ENCODE measurements at places on chromosomes 11 and 22.

DNA sequence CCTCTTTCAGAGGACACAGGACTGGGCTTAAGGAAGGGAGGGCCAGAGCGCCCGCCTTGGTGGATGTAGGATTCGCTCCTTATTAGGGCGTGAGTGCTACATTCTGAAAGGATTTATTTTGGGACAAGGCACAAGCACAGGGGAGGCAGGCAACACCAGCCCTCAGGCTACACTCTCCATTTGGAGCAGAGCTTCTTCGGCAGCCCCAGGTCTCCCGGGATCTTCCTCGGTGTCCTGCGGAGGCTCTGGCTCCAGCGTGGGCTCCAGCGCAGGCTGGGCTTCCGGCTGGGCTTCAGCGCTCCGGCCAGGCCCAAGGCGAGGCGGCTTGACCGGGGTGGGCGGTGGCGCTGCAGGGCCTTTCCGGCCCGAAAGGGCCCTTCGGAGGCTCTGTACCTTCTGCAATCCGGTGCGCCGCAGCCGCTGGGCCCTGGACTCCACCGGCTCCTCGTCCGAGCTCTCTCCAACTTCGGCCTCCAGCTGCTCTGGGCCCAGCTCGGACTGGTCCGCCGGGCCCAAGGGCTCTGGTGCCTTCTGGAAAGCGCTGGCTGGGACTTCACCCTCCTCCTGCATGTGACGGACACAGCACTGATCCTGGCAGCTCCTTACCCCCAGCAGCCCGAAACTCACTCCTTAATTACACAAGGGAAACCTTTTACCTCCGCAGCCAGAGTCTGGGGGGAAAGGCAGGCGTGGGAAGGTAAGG is 1.1 kb downstream of the CAVIN3 start:
- no peak for DNase-seq

DNA sequence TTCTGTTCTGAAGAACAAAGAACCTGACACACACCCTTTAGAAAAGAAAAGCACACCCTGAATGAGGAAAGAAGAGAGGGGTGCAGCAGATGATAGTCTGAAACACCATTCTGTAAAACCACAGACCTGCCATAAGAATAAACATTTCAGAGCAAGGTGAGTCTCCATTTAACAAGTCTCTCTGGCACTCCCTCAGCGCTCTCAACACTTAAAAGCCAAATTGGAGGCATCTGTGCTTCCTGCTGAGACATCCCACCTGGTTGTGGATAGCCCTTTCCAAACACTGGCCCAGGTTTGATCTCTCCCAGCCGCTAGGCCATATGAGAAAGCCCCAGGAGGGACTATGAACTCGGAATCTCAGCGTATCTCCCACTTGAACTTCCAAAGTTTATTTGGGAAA is 36.3 kb downstream of the ETS1 start:
- DNase-seq = no peak

DNA sequence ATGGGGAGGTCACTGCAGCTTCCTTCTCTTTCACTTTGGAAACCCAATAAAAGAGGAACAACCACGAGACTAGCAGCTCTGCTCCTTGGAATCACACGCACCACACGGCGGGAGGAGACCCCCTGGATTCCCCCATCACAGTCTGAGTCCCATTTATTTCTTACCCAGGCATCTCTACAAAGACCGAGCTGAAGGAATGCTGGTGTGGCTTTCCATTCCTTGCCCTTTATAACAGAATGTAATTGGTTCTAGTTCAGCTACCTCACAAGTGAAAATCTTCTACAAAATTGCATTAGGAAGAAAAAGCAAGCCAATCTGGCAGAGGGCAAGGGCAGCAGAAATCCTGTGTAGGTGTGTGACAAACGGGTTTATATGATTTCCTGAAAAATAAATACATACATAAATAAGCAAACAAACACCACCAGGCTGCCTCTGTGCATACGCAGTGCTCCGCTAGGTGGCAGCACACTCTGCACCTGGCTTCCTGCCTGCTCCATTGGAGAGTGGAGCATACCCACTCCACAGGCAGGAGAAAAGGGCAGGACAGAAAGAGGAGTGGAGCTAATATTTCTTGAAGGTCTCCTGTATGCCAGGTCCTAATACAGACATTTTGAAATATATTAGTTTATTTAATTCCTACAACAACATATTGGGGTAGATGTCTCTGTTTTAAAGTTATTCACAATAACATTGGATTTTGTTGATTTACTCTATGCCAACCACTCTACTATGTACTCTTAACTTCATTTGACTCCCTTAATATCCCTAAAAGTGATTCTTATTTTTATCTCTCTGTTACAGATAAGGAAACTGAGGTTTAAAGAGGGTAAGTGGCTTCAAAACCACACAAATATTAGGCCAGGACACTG is 673.1 kb downstream of the KCNA4 start:
- no peak for DNase-seq

DNA sequence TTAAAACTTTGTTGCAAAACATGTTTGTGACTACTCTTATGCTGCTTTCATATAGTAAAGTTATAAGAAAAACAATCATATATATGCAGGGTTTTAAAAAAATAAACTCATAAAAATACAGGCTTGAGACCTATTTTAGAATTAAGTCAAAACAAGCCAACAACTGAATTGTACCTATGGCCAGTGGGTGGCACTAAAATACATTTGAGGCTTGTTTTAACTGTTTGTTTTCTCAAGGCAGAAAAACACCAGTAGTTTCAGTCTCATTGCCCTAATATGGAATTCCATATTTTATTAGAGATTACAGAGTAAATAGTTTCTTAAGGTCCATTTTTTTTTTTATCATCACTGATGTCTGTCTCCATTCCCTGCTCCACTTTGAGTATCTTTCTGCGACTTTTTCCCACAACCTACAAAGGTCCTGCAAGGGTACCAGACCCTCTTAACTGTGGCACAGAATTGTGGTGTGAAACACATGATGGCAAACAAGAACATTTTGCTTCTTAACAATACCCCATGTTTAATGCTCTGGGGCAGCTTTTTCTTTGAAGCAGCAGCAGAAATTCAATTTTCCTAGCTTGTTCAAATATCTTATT is 8.5 kb upstream of the CCDC89 start:
- no peak for DNase-seq

GRCh38 chr11:28632338-28632737 is 524.1 kb downstream of the METTL15 start:
- DNase-seq = no peak

- no peak for DNase-seq
These were observed 1073.3 kb downstream of the TBC1D22A start for GRCh38 chr22:47835726-47836125.

DNA sequence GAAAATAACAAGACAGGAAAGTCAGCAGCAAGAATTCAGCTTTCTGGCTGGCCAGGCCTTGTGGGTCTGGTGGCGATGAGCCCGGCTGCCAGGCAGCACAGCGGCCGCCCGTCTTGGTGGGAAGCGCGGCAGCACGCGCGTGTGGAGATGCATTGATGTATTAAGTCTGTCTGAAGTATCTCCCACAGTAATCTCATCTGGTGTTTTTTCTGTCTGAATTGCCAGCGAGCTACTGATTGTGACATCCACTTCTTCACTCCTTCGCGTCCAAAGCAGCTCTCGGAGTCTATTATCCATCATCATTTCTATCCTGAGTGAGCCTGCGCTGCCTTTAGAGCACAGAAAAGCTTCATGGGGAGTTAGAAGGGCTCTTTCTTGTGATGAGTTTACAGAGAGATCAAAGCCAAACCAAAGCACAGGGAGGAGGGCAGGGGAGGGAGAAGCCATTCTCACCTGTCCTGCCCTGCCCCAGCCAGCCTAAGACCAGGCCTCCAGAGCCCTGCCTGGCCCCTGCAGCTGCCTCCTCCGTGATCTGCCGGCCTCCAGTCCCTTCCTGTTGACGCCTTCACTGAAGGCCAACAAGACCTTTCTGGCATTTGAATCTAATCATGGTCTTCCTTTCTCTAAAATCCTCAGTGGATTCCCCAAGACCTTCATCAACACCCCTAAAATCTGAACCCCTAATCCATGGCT is 1419.0 kb downstream of the TBC1D22A start:
- DNase-seq = no peak

DNA sequence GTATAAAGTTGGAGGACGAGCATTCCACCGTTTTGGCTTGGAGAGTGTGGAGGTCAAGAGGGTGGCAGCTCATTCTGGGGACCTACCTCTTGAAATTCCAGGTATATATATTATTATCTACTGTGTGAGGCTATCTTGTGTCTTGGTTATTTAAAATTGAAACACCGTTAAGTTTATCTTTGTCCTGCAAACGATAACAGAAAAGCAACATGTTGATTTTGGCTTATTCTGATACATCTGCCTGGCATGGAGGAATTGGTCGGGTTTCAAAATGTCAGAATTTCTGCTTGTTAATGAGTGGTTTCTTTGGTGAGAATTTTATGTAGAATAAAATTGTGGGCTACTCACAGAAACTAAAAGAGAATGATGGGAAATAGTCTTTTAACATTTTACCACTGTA is 54.4 kb downstream of the SVIP start:
- no peak for DNase-seq

DNA sequence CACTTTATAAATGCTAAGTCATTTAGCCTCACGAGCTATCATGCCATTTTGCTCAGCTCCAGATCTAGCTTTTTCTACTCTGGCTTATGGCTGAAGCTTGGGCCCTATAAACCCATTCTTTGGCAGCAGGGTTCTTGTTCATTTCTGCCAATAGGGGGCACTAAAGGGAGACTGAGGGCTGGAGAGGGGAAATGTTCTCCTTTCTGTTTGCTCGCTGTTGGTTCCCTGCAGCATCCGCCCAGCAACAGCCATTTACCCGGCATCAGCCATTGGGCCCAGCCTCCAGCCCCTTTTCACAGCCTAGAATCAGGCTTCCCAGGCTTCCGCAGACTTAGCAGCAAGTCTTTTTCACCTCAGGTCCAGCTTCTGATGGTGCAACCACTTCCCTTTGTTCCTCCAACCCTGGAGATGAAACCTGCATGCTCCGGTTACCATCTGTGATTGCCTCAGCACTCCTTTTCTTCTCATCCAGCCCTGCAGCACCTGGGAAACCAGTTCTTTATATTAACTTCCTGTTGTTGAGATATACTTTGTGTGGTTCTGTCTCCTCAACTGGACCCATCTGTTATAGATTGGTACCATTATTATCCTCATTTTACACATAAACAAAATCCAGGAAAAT is 4.2 kb upstream of the ME3 start:
- no peak for DNase-seq

DNA sequence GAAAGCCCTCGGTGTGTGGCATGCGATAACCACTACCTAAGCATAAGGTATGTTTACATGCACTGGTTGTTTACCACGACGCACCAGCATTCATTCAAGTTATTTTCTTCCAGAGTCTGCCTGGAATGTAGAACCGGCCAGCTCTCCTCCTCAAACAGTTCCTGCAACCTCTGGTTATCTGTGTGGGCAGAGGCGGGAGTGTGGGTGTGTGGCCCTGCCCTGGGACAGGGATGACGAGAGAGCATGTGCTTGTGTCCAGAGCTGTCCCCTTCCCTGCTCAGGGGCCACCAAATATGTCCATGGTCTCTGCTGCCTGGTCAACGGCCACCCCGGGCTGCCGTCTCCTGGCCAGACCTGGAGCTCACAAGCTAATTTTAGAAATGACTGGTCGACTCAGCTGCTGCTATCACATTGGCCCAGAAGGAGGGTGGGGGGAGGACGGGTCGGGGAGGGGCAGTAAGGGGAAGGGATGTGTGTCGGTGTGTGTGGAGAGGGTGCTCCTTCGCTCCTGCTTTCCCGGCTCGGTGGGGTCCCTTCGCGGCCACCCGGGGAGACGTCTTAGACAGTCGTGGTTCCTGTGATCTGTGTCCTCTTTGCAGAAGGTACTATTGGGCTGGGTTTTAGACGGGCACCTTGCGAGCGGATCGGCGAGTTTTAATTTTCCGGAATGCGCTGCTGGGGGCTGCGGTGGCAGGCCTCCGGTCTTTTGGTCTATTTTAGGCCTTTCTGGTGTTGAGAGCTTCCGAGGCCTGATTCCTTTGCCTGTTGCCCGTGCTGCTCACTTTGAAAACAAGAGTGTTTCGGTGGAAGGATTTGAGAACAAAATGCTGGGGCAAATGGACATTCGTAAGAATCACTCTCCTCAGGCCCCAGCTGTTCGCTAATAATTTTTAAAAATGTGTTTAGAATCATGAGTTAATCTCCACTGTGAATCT is at the start of gene MYO18B:
Gene MYO18B, plus strand, starts transcription at position 497 of the 935 bp plus-strand sequence. CDS start 18,905 bp downstream, outside the sequence.
- DNase-seq = no peak

GRCh38 chr11:128324051-128324481 is 263.3 kb downstream of the ETS1 start:
- DNase-seq = no peak

GRCh38 chr22:48631288-48631863 is 1196.3 kb downstream of the BRD1 start:
- DNase-seq = no peak

DNA sequence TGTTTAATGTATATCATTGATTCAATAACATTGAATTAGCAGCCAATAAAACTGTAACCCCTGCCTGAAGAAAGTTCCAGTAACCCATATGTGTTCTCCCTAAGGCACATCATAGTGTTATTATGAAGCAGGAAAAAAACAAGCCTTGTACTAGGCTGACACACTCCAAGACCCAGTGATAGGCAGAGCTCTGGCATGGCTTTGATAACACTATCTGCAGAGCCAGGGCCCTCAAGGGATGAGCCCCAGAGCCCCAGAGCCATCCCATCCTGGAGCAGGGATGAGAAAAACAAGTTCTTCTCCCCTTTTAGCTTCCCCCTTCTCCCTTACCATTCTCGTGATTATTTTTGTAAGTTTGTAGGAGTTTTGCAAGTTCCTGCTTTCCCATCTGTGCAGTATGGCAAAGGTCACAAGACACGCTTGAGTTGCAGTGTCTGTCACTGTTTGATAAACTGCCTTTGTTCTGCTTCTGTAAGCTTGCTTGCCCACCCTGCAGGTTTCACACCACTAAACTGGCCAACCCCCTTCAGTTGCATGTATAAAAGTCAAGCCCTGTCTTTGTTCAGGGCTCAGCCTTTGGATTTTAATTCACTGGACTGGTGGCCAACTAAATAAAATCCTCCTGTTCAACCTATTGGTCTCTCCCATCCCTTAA is 22.3 kb upstream of the GUCY1A2 start:
- no peak for DNase-seq

- DNase-seq = no peak
These were observed 116.8 kb upstream of the GRAMD1B start for GRCh38 chr11:123313262-123313661.

DNA sequence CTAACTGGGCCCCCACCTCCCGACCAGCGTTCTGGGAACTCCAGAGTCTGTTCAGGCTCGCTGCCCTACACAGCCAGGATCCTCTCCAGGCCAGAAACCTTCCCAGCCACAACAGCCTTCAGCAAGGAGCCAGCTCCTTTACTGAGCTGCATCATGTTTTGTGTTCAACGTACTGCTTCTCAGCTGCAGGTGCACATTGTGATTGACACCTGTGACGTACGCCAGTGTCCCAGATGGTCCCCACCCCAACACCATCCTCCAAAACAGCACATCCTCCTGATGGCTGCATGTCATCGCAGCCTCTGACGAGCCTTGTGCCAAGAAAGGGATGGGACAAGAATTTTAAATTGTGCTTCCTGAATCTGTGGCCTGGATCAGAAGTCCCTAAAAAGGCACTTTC is 117.5 kb downstream of the SPATA19 start:
- no peak for DNase-seq

DNA sequence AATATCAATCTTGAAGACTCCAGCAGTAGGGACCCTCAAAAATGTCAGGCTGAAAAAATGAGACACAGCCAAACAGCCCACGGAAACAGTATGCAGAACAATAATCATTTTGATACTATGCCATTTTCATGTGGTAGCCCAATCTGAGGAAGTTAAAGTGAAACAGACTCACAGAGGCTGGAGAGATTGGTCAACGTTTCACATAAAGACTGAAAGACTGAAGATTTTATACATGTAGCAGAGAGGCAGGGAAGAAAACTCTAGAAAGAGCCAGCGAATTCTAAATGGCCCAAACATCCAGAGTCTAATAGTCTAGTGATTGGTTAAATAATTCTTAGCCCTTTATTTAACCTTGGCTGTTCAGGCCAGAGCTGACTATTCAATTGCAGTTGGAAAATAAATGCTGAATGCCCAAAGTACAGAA is 49.4 kb downstream of the MAML2 start:
- DNase-seq = no peak

All from NCI-H187 treated with DMSO at 0.1 percent for 48 hours (cell line).